Activated CD4-positive, alpha-beta memory T cell treated with anti-CD3 and anti-CD28 coated beads, Interleukin-2, amount 10 ng/mL, durations not matched to agents 7 days and 5 days (primary cell): ENCODE measurements at places on chromosomes 6 and 20. TPM values are rescaled to one million over a fixed set of nuclear protein-coding genes. Genes with fewer than 3 reads are reported as not detected.

The MED23 gene
- 33.1 TPM for total RNA-seq

The GCNT2 gene
- total RNA-seq = 3.1 TPM

The LRP11 gene
- total RNA-seq = 6.0 TPM

The PAK5 gene
- total RNA-seq = not detected

The SLC26A8 gene
- not detected for total RNA-seq

The C20orf96 gene
- 5.9 TPM for total RNA-seq

The ADTRP gene
- total RNA-seq = 5.5 TPM

DNA sequence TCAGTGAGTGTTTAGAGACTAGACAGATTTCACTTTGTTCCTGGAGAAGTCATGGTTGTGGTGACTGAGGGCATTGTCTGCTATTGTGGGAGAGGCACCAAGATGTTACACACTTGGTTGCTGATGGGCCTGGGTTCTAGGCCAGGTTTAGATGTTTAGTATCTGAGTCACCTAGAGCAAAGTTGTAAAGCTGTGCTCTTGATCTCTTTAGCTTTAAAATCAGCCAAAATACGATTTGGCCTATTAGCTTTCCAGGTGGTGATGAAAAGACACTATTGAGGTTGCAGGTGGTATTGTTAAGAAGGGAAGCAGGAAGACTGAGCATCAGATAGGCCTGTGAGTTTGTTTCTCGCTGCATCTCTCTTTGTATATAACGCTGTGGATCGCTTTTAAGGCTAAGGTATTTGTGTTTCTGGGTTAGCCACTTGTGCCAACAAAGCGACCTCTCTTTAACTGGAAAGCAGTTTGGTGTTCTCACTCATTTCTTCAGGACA, 48.6 kb downstream of the FOXO3 start:
- H3K36me3 ChIP-seq = peaks cover 3% of the 10 kb centered on the region
- no peaks in the 10 kb centered on the region for H3K4me1 ChIP-seq
- no peak overlapping the region for H3K4me3 ChIP-seq
- DNase-seq = no peak
- H3K27me3 ChIP-seq = no peaks in the 10 kb centered on the region

DNA sequence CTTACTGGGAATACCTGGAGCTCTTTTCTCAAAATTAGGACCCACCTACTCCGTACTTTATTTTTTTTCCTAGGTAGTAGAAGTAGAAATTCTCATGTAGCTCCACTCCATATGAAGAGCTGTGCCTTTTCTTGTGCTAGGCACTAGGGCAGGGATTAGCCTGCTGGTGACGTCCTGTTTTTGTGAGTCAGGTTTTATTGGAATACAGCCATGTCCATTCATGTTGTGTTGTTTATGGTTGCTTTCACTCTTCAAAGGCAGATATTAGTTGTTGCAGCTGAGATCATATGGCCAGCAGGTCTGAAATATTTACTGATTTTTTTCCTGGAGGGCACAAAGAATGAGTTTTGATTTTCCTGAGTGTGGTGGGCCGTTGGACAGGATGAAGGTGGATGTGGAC, 20.5 kb downstream of the XRN2 start:
- H3K36me3 ChIP-seq = peaks cover 51% of the 10 kb centered on the region
- DNase-seq = no peak
- H3K27me3 ChIP-seq = no peaks in the 10 kb centered on the region

DNA sequence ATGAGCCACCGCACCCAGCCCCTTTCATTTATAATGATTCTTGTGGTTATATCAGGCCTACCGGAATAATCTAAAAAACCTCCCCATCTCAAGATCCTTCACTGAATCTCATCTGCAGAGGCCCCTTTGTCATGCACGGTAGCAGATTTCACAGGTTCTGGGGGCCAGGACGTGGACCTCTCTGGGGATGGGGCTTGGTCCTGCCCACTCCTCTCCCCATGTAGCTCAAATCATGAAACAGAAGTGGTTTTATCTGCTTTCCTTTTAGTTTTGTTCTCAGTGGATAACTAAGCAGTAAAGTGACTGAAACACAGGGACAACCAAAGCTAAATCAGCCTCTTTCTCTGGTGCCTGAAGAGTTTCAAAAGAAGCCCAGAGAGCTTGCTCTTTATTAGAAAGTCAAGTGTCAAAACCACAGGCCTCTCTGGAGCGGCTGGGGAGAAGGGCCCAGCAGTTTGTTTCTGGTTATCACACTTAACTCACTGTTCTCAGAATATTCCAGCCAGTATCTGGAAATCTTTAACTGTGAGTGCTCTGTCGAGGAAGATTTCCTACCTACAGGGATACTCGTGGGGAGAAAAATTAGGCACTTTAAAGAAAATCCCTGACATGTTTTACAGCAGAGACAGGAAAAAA, 60.6 kb upstream of the FAM184A start:
- peaks cover 5% of the 10 kb centered on the region for H3K36me3 ChIP-seq
- peaks cover 3% of the 10 kb centered on the region for H3K27me3 ChIP-seq
- peak; percentile 34 for DNase-seq
- no peak overlapping the region for H3K4me3 ChIP-seq
